Stimulated activated CD8-positive, alpha-beta memory T cell treated with anti-CD3 and anti-CD28 coated beads, Interleukin-4, amount 100 ng/mL, for 1 hour (primary cell): ENCODE measurements at places on chromosomes 1 and 21.

GRCh38 chr1:184387069-184387475 lies 243 bp downstream of the C1orf21 start:
- no peak for DNase-seq

DNA sequence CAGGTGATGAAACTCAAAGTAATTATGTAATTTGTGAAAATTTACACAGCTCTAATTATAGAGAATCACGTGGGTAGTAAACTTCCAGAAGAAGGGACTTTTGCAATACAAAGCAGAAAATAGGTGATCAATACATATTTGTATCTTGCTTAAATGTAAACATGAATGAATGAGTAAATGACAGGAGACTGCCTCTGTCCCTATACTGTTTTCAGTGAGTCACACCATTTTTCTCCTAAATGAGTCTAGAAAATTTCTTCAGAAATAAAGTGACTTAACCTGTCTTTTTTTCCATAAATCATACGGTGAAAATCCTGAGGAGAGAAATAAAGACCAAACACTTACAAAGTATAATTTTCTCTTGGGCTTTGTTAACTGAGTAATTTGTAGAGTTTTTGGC lies 11.9 kb downstream of the RAP1A start:
- no peak for DNase-seq

DNA sequence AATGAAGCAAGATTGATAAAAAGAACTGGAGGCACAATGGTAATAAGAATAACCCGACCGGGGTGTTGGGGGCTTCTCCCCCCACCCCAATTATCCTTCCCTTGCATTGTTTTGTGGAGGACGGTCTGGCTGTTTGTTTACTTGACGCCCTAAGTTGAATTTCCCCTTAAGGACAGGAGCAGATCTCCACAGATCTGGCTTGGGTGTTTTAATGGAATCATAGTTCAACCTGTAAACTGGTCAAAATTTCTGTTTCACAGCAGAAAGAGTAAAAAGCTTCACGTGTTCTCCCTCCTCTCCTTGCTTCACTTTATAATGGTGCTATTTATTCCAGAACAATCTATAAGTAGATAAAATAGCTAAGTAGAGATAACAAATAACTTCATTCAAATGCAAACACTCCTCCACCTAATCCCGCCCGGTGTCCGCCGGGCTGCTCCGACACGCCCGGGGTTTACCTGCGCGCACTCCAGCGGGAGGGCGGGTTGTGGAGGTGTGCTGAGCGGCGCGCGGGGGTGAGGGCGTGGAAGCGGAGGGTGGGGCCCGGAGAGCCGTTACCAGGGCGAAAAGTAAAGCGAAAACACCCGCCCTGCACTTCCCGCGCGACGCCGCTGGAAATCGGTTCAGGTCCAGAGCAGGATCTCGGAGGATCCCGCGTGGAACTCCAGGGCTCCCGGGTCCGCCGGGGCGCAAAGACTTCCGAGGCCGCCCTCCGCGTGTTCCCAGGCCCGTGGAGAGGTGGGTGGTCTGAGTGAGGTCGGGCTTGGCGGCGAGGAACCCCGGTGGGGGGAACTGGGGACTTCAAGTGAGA lies 2.0 kb upstream of the ATF3 start:
- no peak for DNase-seq

DNA sequence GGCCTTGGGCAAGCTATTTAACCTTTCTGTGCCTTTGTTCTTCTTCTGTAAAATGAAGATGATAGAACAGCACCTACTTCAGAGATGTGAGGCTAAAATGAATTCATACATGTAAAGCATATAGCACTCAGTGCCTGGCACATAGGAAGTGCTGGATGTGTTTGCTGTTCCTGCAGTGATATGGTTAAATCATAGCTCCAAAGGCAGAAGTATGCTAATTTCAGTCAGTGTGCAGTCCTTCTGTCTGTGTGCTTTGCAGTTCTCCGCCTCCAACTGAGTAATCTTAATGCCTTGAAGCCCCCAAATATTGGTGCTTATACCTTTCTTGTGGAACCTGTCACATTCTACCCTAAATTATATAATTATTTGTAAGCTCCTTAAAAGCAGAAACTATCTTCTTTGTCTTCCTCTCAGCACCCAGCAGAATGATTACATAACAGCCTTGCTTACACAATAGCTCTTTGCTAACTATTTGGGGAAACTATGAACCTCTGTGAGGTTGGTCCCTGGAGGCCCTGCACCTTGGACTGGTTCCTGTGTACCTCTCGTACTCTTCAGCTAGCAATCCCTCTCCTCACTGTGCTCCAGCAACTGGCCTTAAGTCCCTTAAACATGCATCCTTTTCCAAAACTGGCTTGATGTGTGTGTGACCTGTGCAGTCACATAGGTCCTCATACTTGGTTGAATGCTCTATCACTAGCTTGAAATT lies 57.0 kb upstream of the CACYBP start:
- no peak for DNase-seq

DNA sequence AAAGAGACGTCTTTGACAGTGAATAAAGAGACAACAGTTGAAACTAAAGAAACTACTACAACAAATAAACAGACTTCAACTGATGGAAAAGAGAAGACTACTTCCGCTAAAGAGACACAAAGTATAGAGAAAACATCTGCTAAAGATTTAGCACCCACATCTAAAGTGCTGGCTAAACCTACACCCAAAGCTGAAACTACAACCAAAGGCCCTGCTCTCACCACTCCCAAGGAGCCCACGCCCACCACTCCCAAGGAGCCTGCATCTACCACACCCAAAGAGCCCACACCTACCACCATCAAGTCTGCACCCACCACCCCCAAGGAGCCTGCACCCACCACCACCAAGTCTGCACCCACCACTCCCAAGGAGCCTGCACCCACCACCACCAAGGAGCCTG lies 68.5 kb downstream of the TPR start:
- DNase-seq: no peak
